ENCODE measurements at places on chromosomes 11 and 22.

DNA sequence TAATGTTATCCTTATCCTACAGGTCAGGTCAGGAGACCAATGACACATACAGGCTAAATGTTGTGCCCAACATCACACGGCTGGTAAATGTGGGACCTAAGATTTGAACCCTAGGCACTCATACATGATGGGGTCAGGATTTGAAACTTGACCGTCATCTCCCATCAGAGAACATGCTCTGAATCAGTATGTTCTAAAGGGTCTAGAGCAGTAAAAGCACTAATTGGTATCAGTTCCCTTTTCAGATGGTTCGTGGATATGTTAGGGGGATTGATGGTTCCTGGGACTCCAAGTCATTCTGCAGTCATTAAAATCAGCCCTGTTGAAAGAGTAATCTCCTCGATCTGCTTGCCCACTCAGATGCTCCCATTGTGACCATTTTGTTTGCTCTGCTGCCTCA lies 65.5 kb downstream of the BMAL1 start:
- DNase-seq: no peak

GRCh38 chr11:69801513-69802335 lies 17.5 kb downstream of the FGF3 start:
- peak; percentile 28 for DNase-seq

- no peak for DNase-seq
Observed at GRCh38 chr11:34075178-34075820, 23.8 kb downstream of the CAPRIN1 start.

GRCh38 chr11:35683728-35684339 lies 21.3 kb downstream of the TRIM44 start:
- DNase-seq: no peak

DNA sequence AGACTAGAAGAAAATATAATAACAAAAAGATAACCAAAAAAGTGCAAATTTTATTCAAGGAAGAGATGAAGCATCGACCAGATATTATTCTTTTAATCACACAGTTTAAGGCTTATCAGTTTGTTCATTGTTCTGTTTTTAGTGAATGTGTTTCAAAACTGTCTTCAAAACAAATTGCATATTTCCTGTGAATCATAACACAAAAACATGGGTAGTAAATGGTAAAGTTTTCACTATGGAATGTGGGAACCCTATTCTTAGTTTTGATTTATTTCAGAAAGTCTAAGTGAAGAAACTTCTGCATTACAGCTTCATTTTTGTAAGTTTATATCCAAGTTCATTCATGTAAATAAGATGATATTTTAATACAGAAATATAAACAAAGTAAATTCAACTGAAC lies 207.6 kb upstream of the LUZP2 start:
- no peak for DNase-seq

GRCh38 chr11:59394186-59394585 lies 32.0 kb downstream of the OR5A2 start:
- no peak for DNase-seq

GRCh38 chr11:8354622-8355415 lies 91.1 kb upstream of the LMO1 start:
- DNase-seq: no peak

DNA sequence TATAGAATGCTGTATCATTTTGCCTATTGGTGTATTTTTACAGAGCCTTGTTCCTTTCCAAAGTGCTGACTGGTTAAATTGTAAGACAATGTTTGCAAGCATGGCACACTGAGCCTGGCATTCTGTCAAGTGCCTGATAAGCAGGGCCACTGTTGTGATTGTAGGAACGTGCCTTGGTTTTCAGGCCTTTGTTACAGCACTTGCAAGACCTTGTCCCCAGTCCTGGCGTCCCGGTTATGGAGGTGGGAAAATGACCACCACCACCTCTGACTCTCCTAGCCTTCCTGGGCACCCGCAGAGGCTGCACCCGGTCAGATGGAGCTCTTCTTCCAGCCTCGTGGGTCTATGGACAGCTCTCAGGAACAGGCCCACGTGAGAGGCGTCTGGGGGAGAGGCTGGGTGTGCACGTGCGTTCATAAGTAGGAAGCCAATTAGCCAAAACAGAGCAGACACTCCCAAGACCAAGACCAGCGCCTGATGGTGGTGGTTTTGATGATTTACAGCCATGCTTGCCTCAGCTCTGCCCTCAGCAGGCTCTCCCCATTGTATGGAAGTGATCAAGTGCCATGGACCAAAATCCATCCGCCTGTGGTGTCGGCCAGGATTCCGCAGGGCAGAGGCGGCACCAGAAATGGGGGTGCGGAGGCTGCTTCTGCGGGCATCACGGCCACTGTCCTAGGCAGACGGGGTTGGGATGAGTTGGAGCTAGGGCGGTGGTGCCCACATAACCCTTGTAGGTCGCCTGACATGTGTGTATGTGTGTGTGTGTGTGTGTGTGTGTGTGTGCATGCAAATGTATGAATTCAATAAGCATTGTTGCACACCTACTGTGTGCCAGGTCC lies 89.8 kb downstream of the RTL6 start:
- no peak for DNase-seq

- DNase-seq: no peak
Observed at GRCh38 chr11:491358-491757, 15.7 kb downstream of the RNH1 start.

DNA sequence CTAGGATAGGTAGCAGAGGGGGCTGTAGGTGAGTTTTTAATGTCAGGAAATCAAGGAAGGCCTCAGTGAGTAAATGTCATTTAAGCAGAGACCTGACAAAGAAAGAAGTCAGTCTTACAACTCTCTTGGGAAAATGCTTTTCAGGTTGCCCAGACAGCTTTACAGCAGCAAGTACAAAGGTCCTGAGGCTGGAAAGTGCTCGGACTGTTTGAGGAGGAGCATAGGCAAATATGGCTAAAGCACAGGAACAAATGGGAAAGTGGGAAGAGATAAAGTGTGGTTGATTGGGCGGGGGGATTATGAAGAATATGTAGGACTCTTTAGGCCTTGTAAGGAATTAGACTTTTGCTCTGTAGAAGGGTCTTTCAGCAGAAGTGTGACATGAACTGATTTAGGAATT lies 125.4 kb downstream of the ARHGAP42 start:
- DNase-seq: no peak

DNA sequence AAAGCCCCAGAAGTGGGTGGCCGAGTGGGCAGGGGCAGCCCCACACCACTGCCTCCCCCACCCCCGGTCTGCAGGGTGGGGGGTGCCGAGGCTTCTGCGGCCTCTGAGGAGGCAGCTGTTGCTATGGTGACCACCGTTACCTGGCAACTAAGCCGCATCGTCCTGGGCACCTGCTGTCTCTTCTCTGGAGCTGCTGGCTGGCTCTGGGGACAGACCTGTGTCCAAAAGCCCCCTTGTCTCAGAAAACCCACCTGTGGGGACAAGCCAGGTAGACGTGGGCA lies 79.9 kb upstream of the PRR5 start:
- DNase-seq: no peak

GRCh38 chr11:111299101-111300026 lies 1.0 kb downstream of the POU2AF3 start:
- DNase-seq: no peak

- no peak for DNase-seq
Observed at GRCh38 chr11:128488471-128488870, 98.9 kb downstream of the ETS1 start.

DNA sequence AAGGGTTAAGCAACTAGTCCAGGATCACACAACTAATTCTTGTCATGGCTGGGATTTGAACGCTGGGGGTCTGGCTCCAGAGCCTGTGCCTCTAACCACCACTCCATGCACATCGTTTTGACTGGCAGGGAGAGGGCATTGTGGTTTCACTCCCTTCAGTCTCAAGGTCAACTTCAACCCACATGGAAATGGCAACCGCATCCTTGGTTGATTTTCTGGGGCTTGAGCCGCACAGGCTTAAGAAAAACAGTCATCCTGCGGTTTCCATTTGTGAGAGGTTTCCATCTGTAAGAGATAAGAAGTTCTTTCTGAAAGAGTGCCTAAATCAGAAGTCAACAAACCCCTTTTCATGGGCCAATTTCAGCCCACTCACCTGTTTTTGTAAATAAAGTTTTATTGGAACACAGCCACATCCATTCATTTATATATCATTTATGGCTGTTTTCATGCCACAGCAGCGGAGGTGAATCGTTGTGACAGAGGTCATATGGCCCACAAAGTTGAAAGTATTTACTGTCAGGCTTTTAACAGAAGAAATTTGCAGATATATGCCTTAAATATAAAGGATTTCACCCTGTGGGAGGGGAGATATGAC lies 65.7 kb downstream of the SGSM1 start:
- no peak for DNase-seq

- peak; percentile 84 for DNase-seq
Observed at GRCh38 chr11:76318744-76319384, 62.1 kb downstream of the THAP12 start.

DNA sequence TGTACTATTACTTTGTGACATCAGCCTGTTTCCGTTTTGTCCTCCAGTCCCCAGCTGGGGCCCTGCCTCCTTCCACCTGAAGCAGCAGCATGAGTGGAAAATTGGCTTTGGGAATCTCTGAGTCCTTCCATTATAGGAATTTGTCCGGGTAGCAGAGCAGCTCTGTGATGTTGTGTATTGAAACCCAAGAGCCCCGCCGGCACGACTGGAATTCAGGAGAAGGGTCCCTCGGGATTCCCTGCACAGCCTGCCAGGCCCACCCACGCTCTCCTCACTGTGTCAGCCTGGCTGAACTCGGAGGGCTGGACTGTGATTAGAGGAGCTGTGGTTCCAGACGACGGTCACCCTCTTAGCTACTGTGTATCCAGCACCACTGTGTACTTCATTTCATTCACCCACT lies 18.8 kb upstream of the TSPAN18 start:
- DNase-seq: no peak

DNA sequence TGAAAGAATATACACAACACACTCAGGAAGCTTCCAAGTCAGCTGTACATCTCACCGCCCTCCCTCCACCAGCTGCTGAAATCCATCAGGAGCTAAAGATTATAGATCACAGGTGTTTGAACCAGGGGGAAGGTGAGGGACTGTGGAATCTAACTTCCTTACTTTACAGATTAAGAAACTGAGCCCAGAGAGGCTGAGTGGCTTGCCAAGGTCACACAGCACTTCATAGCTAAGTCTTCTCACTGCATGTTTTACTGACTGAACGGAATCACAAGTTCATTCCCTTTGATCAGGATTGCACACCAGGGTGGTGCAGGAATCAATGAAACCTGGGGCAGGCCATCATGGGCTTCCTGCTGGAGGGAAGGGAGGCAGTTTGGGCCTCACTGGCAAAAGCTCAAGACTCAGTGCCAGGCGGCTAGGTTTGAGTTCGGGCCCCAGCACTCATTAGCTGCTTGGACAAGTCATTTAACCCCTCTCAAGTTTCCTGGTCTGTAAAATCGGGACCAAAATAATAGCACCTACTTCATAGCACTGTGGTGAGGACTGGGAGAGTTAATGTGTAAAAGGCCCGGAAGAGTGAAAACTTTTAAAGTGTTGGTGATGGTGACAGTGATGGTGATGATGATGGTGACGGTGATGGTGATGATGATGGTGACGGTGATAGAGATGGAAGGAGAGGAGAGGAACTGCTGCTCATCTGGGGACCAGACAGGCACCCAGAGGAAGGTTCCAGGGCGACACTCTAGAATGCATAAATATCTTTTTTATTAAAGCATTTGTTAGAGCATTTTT lies 8.2 kb downstream of the CD5 start:
- no peak for DNase-seq

DNA sequence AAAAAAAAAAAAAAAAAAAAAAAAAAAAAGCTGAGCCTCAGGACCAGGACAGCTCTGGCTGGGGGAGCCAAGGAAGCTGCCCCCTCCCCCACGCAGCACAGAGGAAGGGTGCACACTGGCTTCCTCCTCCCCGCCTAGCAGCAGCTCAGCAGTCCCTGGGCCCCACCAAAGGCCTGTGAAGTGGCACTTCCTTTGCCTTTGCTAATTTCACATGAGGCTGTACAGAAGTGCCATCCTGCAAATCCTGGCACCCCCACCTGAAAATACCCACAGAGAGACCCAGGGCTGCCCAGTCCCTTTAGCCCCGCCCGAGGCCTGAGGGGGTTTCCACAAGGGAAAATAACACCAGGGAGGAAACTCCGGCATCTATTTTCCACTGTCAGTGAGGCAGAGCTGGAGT lies 3.9 kb downstream of the RHOG start:
- DNase-seq: peak; percentile 55

GRCh38 chr22:36856121-36856791 lies 4.5 kb upstream of the NCF4 start:
- DNase-seq: peak; percentile 97

GRCh38 chr22:35258191-35258988 lies 1.1 kb downstream of the HMGXB4 start:
- no peak for DNase-seq

Measured in activated gamma-delta T cell treated with Interleukin-2 at 50 U/mL for 16 hours (primary cell).